D341Med (cell line): ENCODE measurements at places on chromosomes 2 and 18.

GRCh38 chr2:57937456-57937855, 109.2 kb upstream of the VRK2 start:
- no peak for DNase-seq

GRCh38 chr2:150259746-150260145, 227.7 kb downstream of the RND3 start:
- no peak for DNase-seq

DNA sequence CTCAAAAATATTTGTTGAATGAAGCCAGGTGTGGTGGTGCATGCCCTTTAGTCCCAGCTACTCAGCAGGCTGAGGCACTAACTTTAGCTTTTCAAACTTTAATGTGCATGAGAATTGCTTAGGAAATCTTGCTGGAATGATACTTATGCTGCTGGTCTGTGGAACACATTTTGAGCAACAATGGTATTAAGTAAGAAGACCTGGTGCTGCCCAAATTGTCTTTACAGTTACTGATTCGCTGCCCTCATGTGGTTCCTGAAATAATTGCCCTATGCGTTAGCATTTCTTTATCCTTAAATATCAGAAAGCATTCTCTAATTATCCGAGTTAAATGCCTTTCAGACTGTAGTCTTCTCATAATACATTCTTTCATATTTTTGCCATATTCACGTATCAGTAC, 76.0 kb upstream of the SESTD1 start:
- DNase-seq = no peak

DNA sequence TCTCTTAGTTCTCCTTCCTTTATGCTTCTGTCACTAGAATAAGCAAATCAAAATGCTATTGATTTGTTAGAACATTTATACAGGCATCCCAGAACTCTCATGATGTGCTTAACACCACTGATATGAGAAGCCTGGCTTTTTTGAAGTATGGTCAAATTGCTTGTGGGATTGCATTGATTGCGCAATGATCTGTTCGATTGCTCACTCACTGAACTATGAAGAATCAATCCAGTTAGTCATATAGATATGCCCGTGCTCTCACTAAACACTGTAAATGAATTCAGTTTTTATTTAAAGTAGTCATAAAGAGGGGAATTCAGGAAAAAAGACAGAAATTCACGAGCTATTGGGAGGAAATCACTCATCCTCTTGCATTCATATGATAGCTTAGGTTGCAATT, 1237.8 kb downstream of the SUCLG1 start:
- DNase-seq = no peak

DNA sequence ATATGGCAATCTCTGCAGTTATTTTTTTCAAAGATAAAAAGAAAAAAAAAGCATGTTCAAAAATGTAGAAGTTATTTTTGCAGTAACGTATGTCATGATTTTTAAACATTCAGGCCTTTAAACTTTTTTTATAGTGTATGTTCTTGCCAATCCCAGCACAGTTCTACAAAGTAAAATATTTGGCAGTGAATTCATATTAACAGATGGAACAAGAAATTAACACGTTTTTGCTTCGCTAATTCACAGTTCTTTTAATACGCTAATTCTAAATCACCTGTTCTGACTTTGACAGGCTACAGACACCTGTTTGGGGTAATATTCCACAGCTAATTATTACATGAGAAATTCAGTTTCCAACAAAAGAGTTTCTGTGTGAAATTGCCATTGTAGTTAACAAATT, 183.2 kb downstream of the ARHGAP15 start:
- no peak for DNase-seq

- DNase-seq = no peak
Measured at GRCh38 chr2:109433926-109434325, 179.8 kb downstream of the SEPTIN10 start.

DNA sequence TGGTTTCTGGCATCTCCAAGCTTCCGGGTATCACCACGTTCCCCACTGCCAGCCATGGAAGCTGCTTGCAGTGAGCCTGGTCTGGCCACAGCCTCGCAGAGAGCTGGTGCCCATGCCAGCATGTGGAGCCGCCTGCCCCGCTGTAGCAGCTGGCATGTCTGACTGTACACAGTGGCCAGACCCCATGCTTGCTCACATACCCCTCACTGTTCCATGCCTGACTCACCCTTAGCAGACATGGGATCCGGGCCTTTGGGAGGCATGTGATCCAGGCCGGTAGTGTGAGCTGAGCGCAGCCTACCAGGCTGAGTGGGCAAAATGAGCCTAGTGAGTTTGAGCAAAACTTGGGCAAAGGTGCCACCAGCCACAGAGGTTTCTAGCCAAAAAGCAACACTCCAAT, 18.8 kb upstream of the RPRD1A start:
- no peak for DNase-seq

DNA sequence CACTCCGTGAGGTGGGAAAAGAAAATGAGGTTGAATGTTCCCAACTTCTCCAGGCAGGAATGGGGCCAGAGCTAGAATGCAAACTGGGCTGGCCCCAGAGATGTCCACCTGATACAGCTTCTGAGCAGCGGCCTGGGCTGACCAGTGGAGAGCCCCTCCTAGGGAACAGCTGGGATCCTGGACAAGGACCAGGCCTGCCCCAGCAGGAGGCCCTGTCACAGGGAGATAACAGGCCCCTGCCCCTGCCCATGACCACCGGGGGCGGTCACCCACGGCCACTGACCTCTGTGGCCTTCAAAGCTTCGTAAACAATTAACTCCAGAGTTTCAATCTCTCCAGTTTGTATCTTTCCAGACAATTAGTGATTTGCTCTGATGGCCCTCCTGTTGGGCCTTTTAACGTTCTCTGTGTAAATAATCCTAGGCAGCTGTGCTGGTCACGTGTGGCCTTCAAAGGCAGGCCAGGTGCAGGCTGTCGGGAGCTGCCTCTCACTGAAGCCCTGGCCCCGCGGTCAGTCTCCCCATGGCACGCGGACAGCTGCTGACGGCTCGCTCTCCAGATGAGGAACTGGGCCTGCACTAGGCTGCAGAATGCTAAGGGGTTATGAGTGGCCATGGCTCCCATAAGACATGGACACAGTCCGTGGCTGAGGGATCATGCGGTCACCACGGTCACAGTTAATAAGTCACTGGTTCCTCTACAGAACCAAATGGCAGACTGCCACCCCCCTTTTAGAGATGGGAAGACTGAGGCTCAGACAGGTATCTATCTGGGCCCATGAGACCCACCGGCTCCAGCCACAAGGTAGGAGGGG, 9.2 kb downstream of the HS6ST1 start:
- DNase-seq = no peak

DNA sequence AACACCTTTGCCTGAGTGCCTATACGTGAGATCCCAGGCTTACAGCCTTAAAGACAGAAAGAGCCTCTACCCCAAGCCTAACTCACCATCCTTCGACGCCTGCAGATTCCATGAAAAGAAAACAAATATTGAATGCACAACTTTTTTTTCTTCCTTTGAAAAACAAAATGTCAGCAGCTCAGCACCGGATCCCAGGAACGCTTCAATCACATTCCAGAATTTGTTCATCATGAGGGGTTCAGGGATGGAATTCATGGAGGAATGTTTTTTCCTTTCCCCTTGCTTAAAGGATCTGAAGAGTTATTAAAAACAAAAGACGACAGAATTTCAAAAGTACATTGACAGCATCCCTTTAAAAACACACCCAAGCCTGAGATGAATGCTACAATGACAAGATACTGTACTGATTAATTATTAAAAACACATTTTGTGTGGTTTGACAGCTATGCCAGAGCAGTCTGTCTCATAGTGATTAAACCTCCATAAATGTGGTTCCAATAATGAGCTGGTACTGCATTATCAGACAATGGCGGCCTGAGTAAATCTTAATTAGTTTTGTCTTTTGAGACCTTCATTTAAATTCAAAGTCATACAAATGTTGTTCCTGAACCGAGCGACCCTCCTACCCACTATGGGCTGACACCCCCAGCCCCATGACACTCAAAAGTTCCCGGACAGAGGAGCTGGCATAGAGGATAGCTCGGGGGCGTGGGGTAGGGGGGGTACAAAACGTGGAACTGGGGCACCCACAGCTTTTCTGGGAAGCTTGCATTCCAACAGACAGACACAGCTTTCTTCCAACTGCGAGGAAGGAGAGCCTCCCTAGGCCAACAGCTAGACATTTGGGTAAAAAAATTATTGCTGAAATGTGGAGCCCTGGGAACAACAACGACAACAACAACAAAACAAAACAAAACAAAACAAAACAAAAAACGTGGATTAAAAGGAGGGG, 227.5 kb downstream of the TTC32 start:
- no peak for DNase-seq
